ENCODE measurements at places on chromosomes 3 and 15.

GRCh38 chr3:9986230-9986725 is 363 bp downstream of the EMC3 start:
- no peak for DNase-seq

- no peak for DNase-seq
Observed at GRCh38 chr3:193594946-193595689, 2.1 kb downstream of the OPA1 start.

- DNase-seq, result no peak
Observed at GRCh38 chr15:98547275-98547674, 101.1 kb upstream of the IGF1R start.

DNA sequence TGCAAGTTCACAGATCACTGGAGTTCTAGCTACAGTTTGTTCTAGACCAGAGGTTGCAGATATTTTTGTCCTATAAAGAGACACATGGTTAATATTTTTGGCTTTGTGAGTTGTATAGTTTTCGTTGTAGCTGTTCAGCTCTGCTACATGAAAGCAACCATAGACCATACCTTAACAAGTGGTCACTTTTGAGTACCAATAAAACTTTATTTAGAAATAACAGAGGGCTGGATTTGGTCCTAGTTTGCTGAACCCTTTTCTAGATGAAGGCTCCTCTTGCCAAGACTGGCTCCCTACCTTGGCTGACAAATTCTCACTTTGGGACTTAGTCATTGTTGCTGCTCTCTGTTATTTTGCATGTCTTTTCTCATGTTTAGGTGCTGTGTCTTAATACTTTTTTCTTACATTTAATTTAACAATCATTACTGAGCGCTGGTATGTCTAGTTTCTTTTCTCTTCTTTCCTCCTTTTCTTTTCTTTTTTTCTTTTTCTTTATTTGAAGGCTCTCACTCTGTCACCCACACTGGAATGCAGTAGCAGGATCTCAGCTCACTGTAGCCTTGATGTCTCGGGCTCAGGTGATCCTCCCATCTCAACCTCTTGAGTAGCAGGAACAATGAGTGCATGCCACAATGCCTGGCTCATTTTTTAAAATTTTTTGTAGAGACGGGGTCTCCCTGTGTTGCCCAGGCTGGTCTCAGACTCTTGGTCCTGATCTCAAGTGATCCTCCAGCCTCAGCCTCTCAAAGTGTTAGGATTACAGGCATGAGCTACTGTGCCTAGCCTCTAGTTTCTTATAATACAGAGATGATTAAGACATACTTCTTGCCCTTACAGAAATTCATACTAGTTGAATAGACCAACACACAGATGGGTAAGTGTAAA is 227.5 kb downstream of the PTPRG start:
- DNase-seq, result no peak

DNA sequence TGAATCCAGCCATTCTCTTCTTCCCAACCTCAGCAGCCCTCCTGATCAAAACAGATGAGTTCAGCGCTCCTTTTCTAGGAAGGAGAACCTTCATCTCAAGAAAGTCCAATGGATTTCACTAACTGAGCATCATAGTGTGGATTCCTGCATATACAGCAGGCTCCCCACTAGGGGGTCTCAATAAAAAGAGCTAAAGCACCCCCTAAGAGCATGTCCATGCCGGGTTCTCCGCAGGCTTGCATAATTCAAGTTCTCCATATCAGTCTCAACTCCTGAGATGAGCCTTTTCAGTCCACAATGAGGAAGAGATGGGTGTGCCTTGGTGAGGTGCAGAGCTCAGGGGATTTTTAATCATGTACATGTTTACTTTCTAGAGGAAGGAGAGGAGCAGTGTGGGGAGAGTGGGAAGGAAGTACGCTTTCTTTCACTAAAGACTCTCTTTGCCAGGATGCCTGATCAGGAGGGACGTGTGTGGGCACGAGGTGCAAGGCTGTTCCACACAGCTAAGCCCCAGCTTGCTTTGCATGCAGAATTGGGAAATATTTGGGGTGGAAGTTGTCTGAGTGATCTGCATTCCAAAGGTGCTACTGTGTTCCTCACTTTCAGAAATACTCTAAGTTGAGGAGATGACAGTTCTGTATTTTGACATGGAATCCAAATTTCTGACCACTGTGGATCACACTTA is 563.5 kb downstream of the OCA2 start:
- DNase-seq, result no peak

GRCh38 chr15:89149501-89150101 is 61.3 kb downstream of the ABHD2 start:
- DNase-seq, result no peak

- DNase-seq, result no peak
Observed at GRCh38 chr3:76438971-76439370, 600.9 kb upstream of the ROBO2 start.

DNA sequence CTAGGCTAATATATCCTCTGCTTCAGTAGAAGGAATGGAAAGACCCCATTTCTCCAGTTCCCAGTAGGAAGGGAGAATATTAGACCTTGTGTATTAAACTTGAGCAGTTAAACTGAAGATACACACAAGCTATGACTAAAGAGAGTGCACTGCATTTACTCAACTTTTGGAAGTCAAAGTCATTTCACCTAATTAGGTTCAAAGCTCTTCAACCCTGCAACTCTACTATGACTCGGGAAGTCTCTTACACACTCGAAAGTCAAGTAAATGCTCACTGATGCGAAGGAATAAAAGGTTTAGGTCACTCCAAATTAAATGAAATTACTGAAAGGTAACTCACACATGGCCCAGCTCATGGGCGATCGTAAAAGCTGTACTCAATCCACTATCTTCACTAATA is 33.8 kb downstream of the ADAMTS9 start:
- DNase-seq, result no peak

- no peak for DNase-seq
Observed at GRCh38 chr3:128998561-128998960, 2.5 kb upstream of the EFCC1 start.

DNA sequence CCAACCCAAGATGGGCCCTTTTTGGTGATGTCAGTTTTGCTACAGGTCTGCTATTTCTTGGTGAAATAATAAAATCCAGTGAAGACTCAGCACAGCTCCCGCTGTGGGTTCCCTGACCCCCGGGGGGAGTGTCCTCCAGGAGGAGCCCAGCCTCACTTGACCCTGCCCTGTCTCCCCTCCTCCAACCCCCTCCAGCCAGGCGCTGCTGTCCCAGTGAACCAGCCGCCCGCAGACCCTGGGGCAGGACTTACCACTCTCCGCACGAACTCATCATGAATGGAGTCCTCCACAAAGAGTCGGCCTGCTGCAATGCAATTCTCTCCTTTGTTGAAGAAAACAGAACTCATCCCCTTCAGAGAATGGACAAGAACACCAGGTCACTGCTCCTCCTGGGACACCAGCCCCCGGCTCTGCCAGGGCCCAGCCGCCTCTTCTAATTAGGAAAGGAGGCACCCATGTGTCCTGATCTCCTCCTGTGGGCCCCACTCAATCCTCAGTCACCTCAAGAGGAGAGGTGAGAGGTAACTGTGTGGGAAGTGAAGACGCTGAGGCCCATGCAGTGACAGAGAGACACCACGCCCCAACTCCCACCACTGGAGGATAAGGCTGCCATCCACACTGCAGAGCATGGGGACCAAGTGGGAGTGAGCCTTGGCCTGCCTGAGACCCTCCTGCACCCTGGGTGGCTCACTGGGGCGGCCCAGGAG is 28.8 kb upstream of the SLC41A3 start:
- DNase-seq, result no peak

DNA sequence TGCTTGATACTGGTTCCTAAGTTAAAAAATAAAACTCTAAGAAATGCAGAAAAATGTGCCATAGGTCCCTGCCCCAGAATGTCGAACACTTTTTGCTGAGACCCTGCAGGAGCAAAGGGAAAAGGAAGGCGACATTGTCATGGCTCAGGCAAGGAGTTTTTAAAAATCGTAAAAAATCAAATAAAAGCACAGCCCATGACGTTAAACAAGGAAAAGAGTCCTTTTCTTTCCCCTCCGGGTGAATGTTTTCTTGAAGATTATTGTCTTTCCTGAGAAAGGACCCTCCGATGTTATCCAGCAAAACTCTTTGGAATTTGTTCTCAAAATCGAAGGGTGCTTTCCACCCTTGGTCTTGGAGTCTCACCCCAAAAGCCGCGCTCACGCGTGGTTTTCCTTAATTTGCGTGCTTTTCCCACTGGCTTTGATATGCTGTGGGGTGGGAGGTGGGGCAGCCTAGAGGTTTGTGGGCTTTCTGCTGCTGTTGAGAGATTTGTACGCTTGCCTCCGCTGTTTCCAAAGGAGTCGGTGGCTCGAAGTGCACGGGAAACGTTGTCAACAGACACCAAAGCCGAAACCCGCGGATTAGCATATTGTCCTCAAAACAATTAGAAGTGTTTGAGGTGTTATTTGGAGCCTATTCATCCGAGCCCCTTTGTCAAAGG is 2.9 kb downstream of the SOX14 start:
- DNase-seq, result no peak

GRCh38 chr15:81024265-81024872 is 23.6 kb downstream of the TLNRD1 start:
- no peak for DNase-seq

DNA sequence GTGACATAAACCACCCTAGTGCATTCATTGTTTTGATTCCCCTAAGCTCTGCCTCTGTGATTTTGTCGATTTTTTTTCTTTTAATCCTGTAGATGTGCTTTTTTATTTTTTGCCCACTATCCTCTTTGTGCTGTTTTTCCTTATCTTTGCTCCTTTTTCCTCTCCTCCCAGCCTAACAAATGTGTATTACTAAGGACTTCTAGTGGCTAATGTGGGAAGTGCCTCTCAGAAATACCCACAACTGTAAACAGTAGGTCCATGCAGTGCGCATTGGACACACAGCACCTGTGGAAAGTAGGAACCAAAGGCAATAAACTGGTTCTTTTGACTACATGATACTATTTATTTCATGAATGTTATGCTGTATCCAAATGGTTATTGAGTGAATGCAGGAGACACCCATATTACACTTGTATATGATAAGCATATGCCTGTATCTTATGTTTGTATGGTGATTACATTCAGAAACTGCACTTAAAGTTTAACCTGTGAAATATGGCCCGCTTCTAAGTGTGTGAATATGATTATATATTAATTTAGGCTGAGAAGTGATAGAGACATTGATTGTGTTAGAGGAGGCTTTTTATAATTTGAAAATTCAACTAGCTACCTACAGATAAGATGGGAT is 147.8 kb downstream of the PLCL2 start:
- DNase-seq, result no peak

DNA sequence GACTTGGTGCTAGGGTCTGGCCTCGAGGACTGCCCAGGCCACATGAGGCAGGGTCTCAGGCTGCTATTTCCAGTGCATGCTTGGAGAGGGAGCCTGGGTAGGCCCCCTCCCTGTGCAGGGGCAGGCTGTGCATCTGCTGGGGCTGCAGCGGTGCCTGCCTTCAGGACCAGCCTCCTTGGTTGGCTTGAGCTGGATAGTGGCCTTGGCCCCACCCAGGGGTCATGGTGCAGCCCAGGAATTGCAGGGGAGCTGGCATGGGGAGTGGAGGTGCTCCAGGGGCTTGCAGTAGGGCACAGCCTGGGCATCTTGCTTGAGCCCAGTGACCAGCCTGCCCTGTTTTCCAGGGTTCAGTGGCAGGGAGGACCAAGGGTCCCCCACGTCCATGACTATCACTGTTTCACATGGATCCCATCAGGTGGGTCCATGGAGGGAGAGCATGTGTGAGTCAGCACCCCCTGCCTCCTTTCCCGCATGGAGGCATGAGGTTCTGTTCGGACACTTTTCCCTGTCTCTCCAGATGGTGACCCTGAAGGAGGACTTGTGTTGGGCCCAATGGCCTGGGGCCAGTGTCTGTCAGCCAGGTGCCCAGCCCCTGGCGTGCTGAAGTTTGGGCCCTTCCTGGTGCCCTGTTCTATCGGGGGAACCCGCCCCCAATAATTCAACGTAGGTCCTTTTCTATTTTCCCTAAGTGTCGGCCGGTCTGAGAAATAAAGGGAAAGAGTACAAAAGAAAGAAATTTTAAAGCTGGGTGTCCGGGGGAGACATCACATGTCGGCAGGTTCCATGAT is 218.6 kb downstream of the SNRPN start:
- DNase-seq, result no peak

GRCh38 chr3:152193673-152194267 is 75.0 kb upstream of the MBNL1 start:
- no peak for DNase-seq

DNA sequence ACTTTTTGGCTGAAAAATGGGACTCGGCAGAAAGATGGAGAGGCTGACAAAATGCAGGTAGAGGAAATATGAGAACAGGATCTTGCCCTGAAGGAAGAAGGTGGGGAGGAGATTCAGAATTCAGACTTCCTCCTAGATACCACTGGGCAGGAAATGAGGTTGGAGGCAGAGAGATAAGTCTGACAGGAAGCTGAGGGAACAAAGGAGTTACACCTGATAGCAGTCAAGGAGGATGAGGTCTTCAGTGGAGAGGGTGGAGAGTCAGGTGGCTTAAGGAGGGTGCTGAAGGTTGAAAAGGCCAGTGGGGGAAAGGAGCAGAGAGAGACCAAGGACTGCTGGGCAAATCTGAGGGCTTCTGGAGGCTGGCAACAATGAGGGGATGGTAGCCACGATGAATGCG is 56.8 kb downstream of the CCR4 start:
- no peak for DNase-seq

DNA sequence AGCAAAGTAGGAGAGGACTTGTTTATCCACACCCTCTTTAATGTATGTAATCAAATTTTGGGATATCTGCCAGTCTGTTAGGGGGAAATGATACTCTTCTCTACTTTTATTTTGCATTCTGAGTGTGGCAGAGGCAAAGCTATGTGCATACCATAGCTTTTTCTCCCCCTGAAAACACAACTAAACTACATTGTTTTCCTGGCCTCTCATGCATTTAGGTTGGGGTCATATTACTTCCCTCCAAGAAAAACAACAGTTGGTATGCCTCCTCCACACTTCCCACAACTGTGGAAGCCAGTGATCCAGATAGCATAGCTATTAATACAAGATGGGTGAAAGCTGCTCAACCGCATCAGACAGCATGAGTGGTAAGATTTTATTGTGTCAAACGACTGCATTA is 6.9 kb downstream of the RPL15 start:
- no peak for DNase-seq

GRCh38 chr3:86708893-86709292 is 282.1 kb downstream of the VGLL3 start:
- DNase-seq, result no peak

GRCh38 chr3:27666272-27666671 is 55.9 kb downstream of the EOMES start:
- DNase-seq, result no peak

- DNase-seq, result no peak
Observed at GRCh38 chr3:182521339-182521738, 272.0 kb upstream of the ATP11B start.

GRCh38 chr3:72120806-72121778 is 336.1 kb upstream of the PROK2 start:
- no peak for DNase-seq

- no peak for DNase-seq
Observed at GRCh38 chr15:29470794-29471193, 201.2 kb upstream of the NSMCE3 start.

All from nucleus accumbens (tissue), 56 donors.